Natural killer cell treated with Interleukin-12 subunit alpha and Interleukin-12 subunit beta and Interleukin-15 and Interleukin-18, amount 100 ng/mL, for 72 hours (primary cell): ENCODE measurements at places on chromosomes 6 and 20. TPM values are rescaled to one million over a fixed set of nuclear protein-coding genes. Genes with fewer than 3 reads are reported as not detected.

DNA sequence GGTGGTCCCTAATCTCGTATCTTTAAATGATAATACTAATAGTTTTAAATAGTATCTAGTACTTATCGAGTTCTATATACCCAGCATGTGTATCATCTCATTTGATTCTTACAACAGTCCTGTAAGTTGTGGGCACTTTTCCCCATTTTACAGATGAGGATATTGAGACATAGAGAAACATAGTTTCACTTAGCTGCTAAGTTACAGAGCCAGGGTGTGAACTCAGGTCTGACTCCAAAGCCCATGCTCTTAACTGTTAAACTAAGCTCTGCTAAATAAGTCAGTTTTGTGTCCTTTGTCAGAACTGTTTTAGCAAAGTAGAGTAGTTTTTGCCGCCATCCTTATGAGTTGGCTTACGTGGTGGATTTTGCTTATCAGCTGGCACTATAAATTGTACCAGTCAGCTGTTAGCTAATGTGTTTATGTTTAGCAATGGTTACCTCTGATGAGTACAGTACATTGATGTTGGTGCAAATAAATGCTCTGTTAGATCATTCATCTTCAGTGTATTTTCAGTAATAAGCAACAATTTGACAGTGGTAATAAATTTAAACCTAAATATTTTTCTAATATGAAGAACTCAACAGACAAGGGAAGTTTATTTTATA, 12.1 kb downstream of the OGFRL1 start:
- DNase-seq = no peak
- no peak overlapping the region for H3K4me3 ChIP-seq

VPS16 gene
- 101 TPM for total RNA-seq

GRCh38 chr20:37871751-37872150, 31.2 kb upstream of the VSTM2L start:
- H3K4me1 ChIP-seq = peaks cover 9% of the 10 kb centered on the region
- peaks cover 8% of the 10 kb centered on the region for H3K36me3 ChIP-seq
- H3K4me3 ChIP-seq = no peak overlapping the region
- H3K27me3 ChIP-seq = no peaks in the 10 kb centered on the region
- no peak for DNase-seq
- H3K27ac ChIP-seq = no peak overlapping the region

- peak overlapping the region; percentile 21 for H3K27ac ChIP-seq
- H3K4me1 ChIP-seq = peaks cover 2% of the 10 kb centered on the region
- no peak for DNase-seq
- peaks cover 61% of the 10 kb centered on the region for H3K27me3 ChIP-seq
These were observed 29.6 kb downstream of the NPEPL1 start for GRCh38 chr20:58721951-58722778.

DNA sequence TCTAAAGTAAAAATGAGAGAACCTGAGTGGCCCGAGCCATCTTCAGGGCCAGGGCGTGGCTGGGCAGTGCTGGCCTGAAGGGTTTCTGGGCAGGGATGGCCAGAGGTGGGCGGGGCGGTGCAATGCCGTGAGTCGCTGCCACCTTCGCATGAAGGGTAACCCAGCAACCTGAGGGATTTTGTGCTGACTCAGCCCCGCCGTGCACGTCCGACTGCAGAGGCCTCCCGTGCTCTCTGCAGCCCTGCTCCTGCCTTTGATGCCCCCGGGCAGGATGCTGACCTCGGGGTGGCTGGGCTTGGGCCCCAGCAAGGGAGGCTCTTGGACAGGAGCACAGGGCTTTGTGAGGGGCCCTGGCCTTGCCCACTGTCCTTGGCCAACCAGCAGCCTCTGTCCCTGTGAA, 81.7 kb upstream of the GATA5 start:
- peaks cover 8% of the 10 kb centered on the region for H3K4me1 ChIP-seq
- H3K4me3 ChIP-seq = no peak overlapping the region
- no peak overlapping the region for H3K27ac ChIP-seq
- no peak for DNase-seq

- DNase-seq = no peak
- H3K27ac ChIP-seq = no peak overlapping the region
- H3K36me3 ChIP-seq = no peaks in the 10 kb centered on the region
These were observed 15.1 kb upstream of the AFDN start for GRCh38 chr6:167811442-167812087.

BTN1A1 gene
- total RNA-seq = not detected

- H3K36me3 ChIP-seq = no peaks in the 10 kb centered on the region
- peaks cover 42% of the 10 kb centered on the region for H3K4me1 ChIP-seq
- peaks cover 22% of the 10 kb centered on the region for H3K27me3 ChIP-seq
These were observed at the start of gene EBF4 for GRCh38 chr20:2692036-2692885. Gene EBF4 (plus strand): TSS chr20:2692780. CDS start chr20:2693646, 866 bp downstream.

DNA sequence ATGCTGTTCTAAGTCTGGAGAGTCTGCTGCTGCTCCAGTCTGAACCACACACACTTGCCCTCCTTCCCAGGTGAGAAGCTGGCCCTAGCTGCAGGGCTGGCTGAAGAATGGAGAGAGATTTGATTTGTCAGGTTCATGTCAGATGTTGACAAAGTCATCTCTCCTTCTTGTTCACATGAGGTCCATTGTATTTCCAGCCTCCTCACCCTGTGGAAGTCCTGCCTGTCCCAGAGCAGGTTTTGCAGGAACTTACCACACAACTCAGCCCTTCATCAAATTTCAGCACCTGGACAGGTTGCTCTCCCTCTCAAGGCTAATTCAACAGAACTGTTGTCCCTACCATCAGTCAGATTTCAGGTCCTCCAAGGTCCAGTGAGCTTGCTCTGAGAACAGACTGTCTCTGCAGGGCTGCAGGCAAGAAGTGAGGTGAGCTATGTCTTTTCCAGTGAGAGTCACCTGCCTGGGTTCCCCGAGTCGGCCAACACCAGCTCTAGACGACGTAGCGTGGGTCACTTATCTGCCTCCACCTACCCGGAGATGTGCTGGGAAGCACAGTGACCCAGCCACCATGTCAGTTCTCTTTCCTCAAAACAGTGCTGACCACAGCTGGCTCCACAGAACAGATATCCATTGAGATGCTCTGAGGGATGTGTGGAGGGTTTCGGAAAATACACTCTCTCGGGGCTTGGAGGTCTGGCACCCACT, 58.0 kb upstream of the CD93 start:
- H3K27ac ChIP-seq = no peak overlapping the region
- DNase-seq = no peak
- H3K36me3 ChIP-seq = no peaks in the 10 kb centered on the region
- peaks cover 37% of the 10 kb centered on the region for H3K4me1 ChIP-seq

LY6G6D gene
- not detected for total RNA-seq

DNA sequence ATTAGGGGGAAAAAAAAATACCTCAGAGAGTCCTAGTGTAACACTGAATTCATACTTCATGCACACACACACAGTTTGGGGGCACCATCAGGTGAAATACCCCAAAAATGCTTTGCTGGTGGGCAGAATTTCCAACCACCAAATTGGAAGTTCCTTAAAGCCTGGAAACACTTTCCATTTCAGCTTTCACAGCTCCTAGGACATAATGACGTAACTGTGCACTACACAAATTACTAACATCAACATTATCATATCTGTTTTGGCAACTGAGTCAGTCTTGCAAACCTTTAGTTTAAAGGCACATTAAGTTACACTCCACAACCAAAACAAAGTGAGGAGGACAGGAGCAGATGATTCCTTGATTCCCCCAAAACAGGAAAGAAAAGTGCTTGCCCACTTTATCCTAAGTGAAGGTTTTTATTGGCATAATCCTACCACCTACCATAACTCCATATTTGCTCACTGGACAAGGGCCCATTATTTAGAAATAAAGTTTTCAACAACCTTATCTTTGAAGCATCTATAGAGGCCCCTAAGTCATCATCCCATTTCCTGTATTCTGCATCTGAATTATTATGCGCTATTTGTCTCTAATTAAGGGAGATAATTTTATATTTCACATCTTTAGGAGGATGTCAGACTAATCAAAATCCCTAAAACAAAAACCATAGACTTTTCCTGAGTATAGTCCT, 3.4 kb downstream of the MBOAT1 start:
- DNase-seq = no peak
- peaks cover 44% of the 10 kb centered on the region for H3K4me1 ChIP-seq
- no peak overlapping the region for H3K27ac ChIP-seq
- H3K36me3 ChIP-seq = no peaks in the 10 kb centered on the region

- no peak overlapping the region for H3K4me3 ChIP-seq
- H3K27ac ChIP-seq = no peak overlapping the region
- H3K27me3 ChIP-seq = no peaks in the 10 kb centered on the region
These were observed 85.4 kb downstream of the NINL start for GRCh38 chr20:25499855-25500434.

- peaks cover 12% of the 10 kb centered on the region for H3K36me3 ChIP-seq
- H3K4me1 ChIP-seq = peaks cover 50% of the 10 kb centered on the region
- peaks cover 23% of the 10 kb centered on the region for H3K27me3 ChIP-seq
- H3K27ac ChIP-seq = peak overlapping the region; percentile 7
These were observed 29.0 kb upstream of the GTSF1L start for GRCh38 chr20:43755851-43756250.

GRCh38 chr6:118506071-118506638, 41.9 kb upstream of the PLN start:
- H3K27ac ChIP-seq = no peak overlapping the region
- H3K4me1 ChIP-seq = peaks cover 8% of the 10 kb centered on the region
- no peaks in the 10 kb centered on the region for H3K27me3 ChIP-seq

GRCh38 chr6:32522302-32523047, 7.6 kb downstream of the HLA-DRB5 start:
- no peaks in the 10 kb centered on the region for H3K27me3 ChIP-seq
- no peak overlapping the region for H3K27ac ChIP-seq
- no peak for DNase-seq
- H3K4me3 ChIP-seq = no peak overlapping the region

GRCh38 chr20:45318948-45319347, 10.8 kb upstream of the MATN4 start:
- DNase-seq = no peak
- no peaks in the 10 kb centered on the region for H3K36me3 ChIP-seq
- peaks cover 28% of the 10 kb centered on the region for H3K4me1 ChIP-seq
- H3K4me3 ChIP-seq = peak overlapping the region; percentile 42

DNA sequence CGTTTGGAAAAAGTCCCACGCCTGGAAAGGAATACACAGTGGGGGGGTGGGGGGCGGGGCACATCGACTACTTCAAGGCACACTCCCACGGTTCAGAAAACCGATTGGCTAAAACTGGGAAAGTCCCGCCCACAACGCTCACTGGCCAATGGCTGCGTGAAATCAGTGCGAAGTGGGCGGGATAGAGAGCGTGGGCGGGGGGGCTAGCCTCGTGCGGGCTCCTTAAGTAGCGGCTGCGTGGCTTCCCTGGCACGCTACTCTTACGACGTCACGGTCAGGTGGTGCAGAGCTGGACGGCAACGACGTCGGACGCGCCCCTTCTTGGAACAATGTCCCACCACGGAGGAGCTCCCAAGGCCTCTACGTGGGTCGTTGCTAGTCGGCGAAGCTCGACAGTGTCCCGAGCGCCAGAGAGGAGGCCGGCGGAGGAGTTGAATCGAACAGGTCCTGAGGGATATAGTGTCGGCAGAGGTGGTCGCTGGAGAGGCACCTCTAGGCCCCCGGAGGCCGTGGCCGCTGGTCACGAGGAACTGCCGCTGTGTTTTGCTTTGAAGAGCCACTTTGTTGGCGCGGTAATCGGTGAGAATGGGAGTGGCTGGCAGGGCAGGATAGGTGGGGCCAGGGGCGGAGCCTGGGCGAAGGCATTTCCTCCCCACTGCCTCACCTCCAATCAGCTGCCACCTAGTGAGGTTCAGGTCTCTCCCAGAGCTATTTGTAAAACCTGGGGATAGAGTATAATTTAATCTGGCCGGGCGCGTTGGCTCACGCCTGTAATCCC, at the start of gene DDX43:
Gene DDX43 (plus strand): TSS at position 252 of the 778 bp plus-strand sequence. CDS start 78 bp downstream, at position 330.
- H3K36me3 ChIP-seq = no peaks in the 10 kb centered on the region
- H3K4me1 ChIP-seq = peaks cover 7% of the 10 kb centered on the region
- no peak within 1 kb of the TSS for H3K27ac ChIP-seq
- H3K27me3 ChIP-seq = no peaks in the 10 kb centered on the region
- DNase-seq = peak; percentile 69
- H3K4me3 ChIP-seq = no peak within 1 kb of the TSS

IMPG1 gene
- not detected for total RNA-seq

- H3K27ac ChIP-seq = no peak overlapping the region
- H3K27me3 ChIP-seq = no peaks in the 10 kb centered on the region
- no peak for DNase-seq
- H3K4me3 ChIP-seq = no peak overlapping the region
- no peaks in the 10 kb centered on the region for H3K36me3 ChIP-seq
These were observed 111.0 kb downstream of the GJA10 start for GRCh38 chr6:90005048-90005827.

DNA sequence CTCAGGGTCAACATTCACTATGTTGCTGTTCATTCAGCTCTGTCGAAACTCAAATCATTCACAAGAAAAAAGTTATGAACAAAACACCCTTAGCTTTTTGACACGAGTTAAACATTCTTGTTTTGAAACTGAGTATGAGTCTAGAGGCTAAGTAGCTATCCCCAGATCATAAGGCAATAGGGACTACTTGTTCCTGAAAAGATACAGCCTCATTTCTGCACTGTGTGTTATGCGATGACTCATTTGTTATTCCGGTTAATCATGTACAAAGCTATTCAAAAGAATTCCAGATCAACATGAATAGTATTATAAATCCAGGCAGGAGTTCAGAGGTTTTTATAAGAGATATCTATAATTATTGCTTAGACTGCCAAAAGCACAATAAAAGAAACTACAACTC, 908.0 kb downstream of the QKI start:
- no peaks in the 10 kb centered on the region for H3K36me3 ChIP-seq
- H3K4me3 ChIP-seq = no peak overlapping the region
- no peak for DNase-seq
- H3K27me3 ChIP-seq = no peaks in the 10 kb centered on the region
- no peaks in the 10 kb centered on the region for H3K4me1 ChIP-seq

DNA sequence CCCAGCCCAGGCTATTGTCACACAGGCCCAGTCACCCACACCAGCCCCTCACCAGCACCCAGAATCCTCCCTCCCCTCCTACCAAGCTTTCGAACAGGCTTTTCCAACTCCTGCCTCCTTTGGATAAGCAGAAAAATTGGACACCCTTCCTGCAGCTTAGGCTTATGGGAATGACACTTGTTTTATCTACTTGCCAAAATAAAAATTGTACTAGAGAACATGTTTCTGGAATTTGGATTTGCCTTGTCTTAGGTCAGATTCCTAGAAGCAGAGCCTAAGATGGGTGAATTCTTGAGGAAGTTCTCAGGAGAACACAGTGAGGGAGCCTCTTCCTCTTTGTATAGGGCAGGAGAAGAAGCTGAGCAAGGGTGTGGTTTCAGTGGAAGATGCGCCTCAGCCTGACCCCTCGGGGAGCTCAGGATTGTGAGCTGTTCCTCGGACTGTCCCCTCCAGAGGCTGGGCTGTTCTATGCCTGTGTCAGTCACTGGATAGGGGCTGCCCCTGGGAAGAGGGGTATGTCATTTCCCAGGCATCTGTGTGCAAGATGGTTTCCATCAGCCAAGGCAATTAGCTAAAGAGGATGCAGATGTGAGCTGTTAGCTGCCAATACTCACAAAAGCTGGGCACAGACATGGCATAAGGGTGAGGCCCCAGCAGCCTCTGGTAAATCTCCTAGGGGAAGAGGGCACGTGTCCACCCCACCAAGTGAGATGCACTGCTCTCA, 33.9 kb downstream of the ITPR3 start:
- no peak overlapping the region for H3K4me3 ChIP-seq
- no peak overlapping the region for H3K27ac ChIP-seq
- H3K27me3 ChIP-seq = no peaks in the 10 kb centered on the region
- no peak for DNase-seq
